ENCODE measurements at places on chromosomes 5 and 9.
A peak's percentile ranks its signal among the peaks of the same experiment; 100 is the strongest.

- DNase-seq: no peak
These were observed 215.8 kb downstream of the EDIL3 start for GRCh38 chr5:84168841-84169240.

GRCh38 chr5:162683284-162683683 lies 615.7 kb downstream of the GABRG2 start:
- DNase-seq: no peak

DNA sequence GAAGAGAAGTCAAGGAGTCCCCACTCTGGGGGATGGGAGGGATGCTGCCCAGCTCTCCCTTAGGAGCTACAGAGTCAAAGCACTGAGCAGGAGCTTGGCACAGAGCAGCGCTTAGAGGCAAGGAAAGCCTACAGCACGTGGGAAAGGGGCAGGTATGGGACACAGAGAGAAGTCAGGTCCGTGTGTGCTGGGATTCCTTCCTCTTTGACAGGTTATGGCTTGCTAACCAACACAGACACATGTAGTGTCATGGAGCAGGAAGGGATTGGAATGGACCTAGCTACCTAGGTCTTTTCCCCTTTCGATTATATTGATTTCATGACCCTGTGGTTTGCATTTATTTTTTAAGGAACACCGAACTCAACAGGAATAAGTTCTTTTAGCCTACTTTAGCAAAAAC lies 208.5 kb upstream of the TUT7 start:
- DNase-seq: no peak

- DNase-seq: no peak
These were observed 66.5 kb downstream of the MED10 start for GRCh38 chr5:6311568-6312501.

GRCh38 chr5:95938347-95938746 lies 23.3 kb downstream of the ELL2 start:
- DNase-seq: no peak

GRCh38 chr5:42306287-42306686 lies 117.0 kb upstream of the GHR start:
- DNase-seq: no peak

DNA sequence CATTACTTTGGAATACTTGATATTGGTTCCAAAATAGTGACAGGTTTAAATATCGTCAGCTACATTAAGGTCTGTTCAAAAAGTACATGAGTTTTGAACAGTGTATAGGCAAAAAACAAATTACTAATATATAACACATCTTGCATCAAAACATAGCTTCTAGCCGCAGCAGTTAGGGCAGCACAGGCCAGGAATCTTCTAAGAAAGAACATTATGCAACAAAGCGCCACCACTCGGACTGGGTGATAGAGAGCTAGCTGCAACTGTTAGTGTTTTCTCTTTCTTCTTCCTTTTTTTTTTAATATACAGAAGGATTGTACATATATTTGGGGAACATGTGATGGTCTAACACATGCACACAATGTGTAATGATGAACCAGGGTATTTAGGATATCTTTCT lies 504.5 kb downstream of the NR2F1-AS1 start:
- no peak for DNase-seq

DNA sequence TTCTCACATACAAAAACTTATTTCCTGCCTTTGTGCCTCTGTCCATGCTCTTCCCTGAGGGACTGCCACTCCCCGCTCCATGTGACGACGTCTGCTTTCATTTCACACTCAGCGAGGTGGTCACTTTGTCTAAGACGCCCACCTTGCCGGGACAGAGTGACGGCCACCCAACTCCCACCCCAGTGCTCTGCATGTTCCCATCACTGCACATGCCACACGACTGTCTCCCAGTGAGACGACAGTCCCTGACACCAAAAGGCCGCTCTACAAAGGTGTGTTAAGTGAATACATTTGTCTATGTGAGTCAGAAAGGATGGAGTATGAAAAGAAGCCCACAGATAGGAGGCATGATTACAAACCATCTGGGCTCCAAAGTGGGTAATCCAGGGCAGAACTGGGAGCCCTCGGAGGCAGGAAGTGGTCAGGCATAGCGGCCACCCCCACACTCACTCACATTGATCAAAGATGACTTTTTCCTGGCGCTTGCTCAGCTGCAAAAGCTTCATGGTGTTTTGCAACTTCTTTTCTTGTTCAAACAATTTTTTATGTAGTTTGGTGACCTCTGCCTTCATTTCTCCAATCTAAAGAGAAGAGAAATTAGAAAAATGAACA lies 185.8 kb downstream of the CDK5RAP2 start:
- DNase-seq: no peak

- DNase-seq: no peak
These were observed 52.3 kb downstream of the TLE4 start for GRCh38 chr9:79623799-79624721.

- DNase-seq: no peak
These were observed 49.7 kb downstream of the RECK start for GRCh38 chr9:36086442-36086841.

GRCh38 chr5:156896546-156896945 lies 46.5 kb downstream of the PPP1R2B start:
- no peak for DNase-seq

GRCh38 chr5:111585946-111586345 lies 73.6 kb upstream of the STARD4 start:
- DNase-seq: no peak

DNA sequence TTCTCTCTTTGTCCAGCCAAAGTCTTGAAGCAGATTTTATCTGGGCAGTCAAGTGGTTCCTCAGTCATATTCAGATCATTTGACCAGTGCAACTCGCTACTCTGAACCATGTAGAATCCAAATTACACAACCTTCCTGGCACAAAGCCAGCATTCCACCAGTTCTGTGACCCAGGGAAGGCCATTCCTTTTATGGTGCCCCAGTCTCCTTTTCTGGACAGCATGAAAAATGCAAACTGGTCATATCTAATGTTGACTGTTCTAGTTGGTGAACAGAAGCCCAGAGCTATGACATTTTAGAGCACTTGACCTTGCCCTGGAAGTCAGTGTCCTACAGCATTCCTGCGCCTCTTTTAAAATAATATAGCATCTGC lies 364.6 kb downstream of the BRINP1 start:
- no peak for DNase-seq

GRCh38 chr5:112467485-112467884 lies 48.4 kb upstream of the EPB41L4A start:
- DNase-seq: no peak

DNA sequence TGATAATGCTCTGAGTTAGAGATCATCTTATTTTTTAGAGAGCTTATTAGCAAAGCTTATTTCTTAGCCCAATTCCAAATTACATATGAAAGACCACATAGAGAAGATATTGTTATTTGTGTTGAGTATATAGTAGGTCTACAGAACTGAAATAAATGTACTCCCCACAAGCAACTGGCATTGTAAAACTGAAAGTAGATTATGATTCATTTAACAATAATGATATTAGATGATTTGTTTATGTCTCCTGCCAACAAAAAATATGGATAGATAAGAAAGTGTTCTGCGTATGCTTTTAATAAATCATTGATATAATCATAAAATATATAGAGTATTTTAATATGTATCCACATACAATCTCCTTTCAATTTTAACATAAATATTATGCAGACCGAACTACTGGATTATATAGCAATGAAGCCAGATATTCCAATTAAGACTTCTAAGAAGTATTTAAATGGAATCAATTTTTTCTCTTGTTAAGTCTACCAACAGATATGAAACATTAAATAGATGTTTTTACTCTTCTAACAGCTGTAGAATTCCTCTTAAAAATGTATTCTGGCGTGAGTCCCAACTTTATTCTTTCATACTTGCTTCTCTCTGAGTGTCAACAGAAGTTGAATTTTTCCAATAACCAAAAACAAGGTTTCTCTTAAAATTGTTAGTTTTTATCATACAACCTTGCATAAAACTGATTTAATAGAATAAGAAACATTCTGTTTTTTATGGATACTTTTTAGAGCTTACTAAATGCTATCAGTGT lies 15.6 kb upstream of the DAB2 start:
- no peak for DNase-seq

DNA sequence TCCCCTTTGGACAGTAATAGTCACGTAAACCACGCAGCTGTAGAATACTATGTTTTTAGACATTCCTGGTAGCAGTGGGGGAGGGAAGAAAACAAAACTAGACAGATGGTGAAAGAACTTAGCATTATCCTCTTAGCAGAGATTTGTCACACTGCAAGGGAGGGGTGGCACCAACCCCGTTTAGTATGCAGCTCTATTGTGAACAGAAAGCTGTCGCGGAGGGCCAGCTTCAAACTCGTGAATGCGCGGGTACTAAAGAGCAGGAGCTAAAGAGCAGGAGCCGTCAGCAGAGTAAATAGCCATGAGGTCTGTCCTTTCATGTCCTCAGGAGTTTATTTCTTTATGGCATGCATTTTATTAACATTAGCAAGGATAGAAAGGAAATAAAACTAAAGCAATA lies 141.9 kb upstream of the SLC12A2 start:
- peak; percentile 18 for DNase-seq

- no peak for DNase-seq
These were observed 988.3 kb downstream of the TLE1 start for GRCh38 chr9:80701061-80701460.

GRCh38 chr9:96116275-96117064 lies 185.5 kb downstream of the HSD17B3 start:
- DNase-seq: no peak

GRCh38 chr5:90562341-90562740 lies 3.7 kb downstream of the ADGRV1 start:
- peak; percentile 10 for DNase-seq

DNA sequence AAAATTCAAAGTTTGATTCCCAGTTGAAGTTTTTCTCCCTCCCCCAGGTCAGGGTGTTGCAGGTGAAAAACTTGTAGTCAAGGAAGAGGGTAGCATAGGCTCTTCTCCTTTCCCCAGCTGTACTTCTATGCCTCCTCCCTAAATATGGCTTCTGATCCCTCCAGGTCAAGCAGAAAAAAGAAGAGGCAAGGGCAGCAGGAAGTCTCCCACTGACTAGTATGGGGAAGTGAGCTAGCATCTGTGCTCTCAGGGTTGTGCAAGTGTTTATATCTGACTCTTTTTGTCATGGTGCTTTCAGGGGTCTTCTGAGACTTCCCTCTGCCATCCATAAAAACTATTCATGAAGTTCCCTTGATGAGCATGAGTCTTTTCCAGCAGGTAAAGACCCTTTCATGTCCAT lies 76.0 kb downstream of the ATPSCKMT start:
- DNase-seq: no peak

GRCh38 chr5:9652295-9652694 lies 22.1 kb upstream of the TAS2R1 start:
- no peak for DNase-seq

- DNase-seq: no peak
These were observed 83.4 kb upstream of the SIMC1 start for GRCh38 chr5:176154821-176155220.

GRCh38 chr9:115015018-115015635 lies 84.7 kb upstream of the TNFSF8 start:
- peak; percentile 14 for DNase-seq

DNA sequence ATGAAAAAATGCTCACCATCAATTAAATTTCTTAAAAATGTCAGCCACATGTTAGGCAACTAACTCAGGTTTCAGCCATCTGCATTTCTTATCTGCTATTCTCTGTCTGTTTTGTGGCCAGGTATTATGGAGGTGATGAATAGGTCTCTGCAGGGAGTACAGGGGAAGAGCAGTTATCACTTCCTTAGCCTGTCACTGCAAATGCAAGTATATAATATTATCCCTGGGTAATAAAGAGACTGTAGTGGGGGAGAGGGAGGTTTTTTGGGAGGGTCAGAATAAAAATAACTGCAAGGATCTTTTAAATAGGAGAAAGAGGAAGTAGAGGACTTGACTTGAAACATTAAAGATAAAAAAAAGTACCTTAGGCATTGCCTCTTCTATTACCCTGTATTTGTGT lies 49.6 kb upstream of the PTGER4 start:
- no peak for DNase-seq

- no peak for DNase-seq
These were observed 38.5 kb upstream of the LCP2 start for GRCh38 chr5:170336065-170336464.

- no peak for DNase-seq
These were observed 75.9 kb upstream of the DAPK1 start for GRCh38 chr9:87421734-87422133.

DNA sequence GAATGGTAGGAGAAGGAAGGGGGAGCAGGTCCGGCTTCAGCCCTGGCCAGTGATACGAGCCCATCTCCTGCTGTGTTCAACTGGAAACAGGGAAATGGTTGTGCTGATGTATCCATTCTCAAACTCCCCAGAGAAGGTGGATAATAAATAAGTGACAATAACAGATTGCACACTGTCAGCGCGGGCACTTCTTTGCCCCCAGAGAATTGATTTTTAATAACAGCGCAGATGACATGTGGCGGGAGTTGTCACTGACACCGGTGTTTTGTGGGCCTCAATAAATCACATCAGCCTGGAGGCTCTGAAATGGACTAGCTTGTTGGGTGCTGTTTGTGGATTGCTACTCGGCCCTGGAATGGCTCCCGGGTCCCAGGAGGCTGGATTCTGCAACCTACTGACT lies 141.4 kb upstream of the PANK3 start:
- DNase-seq: no peak

DNA sequence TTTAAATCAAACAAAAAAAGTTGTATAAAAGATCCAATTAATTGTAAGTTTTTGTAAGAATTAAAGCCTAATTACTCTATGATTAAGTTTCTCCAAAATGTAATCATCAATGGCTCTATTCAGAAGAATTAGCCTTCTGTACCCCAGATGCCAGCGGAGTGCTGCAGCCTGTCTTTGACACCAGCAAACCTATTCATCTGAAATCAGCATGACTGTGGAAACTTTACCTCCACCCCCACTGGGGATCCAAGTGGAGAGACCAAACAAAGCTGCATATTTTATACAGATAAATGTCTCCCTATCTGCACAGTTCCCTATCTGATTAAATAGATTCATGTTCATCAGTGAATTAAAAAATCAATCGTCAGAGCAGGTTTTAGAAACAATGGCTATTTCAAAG lies 426.8 kb downstream of the KIAA0825 start:
- DNase-seq: no peak

DNA sequence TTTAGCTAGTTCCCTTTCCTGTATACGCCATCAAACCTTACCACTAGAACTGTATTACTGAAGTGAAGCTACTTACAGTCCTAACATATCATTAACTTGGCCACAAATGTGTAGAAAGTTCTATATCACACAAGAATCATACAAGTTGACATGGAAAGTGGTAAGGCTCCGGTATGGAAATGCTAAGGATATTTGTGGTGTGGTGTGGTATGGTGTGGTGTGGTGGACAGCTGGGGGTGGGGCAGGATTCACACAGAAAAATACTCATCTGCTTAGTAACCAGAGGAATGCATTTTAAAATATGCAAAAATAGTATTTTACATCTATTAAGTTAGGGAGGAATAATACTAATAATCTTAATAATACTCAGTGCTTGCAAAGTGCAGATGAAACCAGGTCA lies 69.4 kb downstream of the TRPC7 start:
- no peak for DNase-seq

GRCh38 chr9:98732091-98732490 lies 23.4 kb upstream of the GABBR2 start:
- DNase-seq: no peak
